ENCODE measurements at places on chromosomes 2 and 18.

GRCh38 chr2:108034843-108035242 lies 48.5 kb downstream of the SLC5A7 start:
- no peak for DNase-seq

DNA sequence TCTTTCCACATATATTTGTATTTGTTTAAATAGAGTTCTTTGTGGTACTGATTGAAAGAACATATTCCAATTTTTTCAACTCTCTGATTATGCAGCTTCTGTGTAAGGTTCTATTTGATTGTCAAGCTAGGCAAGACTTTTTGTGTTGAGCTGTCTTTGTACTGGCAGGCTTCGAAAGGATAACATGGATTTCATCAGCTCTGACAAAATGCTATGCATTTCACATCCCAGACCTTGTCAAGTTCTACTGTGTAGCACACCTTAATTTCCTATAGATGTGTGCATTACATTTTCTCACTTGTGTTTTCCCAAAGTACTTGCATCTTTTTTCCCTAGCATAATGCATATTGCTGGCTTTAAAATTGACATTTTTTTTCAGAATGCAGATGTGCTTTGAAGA lies 555.0 kb upstream of the GYPC start:
- no peak for DNase-seq

DNA sequence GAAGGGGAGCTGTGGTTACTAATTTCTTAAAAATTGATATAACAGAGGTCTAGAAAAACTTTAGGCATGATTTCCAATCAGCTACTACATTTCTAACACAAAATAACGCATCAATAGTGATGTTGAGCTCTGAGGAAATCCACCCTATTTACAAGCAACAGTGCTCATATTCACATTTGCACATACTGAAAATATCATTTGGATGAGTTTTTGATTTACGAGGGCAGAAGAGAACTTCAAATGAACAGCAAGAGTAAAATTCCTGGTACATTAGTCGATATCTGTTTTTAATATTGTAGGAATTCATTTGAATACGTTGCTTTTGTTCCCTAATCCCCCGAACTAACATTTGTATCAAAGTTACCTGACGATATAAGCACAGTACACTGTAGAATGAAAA lies 761.0 kb upstream of the POU3F3 start:
- DNase-seq, result no peak

DNA sequence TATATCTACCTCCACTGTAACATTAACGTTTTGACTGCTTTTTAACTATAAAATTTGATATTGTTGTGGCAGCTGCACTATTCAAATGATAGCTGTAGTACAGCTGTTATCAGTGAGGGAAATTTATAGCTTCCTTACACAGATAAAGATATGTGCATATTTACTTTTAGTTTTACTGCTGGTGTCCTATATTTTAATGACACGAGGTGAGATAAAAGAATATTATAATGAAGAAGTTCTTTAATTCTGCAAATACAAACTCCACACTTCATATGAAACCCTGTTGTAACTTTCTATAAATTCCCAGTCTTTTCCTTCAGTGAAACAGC lies 427.8 kb upstream of the ZEB2 start:
- DNase-seq, result no peak

DNA sequence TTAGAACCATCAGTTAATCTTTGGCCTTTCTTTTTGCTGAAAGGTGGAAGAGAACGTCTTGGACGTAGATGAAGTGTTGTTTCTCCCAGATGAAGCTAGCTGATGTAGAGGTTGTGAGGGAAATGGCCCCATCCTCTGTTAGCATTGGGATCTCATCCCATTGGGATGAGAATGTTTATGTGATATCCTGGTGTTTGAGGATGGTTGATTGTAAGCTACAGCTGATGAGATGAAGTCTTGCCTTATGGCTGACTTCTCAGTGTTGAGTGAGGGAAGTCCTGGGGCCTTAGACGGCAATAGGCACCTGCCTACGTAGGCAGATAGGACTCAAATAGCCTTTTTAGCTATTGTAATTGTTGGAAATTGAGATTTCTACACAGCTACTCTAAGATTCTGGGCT lies 211.3 kb downstream of the MYCN start:
- DNase-seq, result no peak

DNA sequence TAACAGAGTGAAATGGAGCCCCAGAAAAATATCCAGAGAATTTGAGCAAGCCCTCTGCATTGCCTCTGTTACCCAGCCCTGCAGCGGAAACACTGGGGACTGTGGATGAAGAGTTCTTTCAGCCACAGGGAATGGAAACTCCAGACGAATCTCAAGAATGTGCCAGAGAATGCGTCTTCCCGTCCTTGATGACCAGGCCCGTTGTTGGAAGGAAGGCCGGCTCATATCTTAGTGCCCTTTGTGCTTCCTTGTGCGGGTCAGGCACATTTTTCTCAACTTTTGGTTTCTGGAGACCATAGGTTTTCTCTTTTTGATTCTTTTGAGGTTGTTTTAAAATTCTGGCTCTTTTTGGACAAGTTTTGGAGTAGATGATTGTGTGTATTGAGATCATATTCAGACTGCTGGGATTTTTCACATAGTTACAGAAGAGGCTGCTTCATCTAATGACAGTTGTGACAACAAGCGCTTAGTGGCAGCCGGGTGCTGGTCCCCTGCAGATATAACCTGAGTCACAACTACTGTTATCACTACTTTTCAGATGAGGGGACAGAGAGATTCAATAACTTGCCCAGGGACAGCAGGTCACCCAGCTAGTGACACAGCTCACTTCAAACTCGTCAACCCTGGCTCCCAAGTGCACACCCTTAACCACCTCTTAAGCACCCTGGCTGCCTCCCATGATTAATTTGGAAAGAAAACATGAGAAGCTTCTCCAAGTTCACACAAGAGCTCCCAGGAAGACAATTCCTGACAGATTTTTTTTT lies 15.7 kb downstream of the MAL start:
- no peak for DNase-seq

DNA sequence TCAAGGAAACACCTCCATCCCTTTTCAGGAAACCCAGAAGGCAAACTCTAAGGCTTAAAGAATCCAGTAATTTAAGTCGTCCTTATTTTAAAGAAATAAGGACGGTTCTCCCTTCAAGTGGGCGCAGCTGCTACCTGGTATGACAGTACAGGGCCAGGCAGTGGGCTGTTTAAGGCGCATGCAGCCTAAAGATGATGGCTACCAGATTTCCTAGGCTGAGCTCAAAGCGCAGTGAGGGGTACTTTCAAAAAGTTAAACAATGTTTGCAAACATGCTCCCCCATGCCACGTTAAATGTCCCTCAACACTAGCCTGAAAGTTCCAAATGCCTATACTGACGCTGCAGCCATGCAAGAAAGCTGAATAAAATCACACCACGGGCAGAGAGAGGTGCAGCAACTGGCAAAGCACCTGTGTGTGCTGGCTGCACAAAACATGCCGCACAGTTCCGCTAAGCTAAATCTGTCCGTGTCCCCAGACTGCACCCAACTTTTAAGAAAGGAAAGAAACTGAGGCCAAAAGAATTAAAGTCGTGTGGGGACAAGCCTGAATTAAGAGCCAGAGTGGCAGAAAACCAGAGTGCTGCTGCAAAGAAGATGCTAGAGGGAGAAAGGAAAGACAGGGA lies 583 bp downstream of the HIBCH start:
- DNase-seq, result no peak

- no peak for DNase-seq
These were observed 1135.1 kb upstream of the CRIM1 start for GRCh38 chr2:35220461-35220860.

GRCh38 chr2:217478831-217479455 lies 523.9 kb downstream of the TNS1 start:
- peak; percentile 40 for DNase-seq

- peak; percentile 86 for DNase-seq
These were observed 21.0 kb downstream of the INPP4A start for GRCh38 chr2:98465456-98466226.

DNA sequence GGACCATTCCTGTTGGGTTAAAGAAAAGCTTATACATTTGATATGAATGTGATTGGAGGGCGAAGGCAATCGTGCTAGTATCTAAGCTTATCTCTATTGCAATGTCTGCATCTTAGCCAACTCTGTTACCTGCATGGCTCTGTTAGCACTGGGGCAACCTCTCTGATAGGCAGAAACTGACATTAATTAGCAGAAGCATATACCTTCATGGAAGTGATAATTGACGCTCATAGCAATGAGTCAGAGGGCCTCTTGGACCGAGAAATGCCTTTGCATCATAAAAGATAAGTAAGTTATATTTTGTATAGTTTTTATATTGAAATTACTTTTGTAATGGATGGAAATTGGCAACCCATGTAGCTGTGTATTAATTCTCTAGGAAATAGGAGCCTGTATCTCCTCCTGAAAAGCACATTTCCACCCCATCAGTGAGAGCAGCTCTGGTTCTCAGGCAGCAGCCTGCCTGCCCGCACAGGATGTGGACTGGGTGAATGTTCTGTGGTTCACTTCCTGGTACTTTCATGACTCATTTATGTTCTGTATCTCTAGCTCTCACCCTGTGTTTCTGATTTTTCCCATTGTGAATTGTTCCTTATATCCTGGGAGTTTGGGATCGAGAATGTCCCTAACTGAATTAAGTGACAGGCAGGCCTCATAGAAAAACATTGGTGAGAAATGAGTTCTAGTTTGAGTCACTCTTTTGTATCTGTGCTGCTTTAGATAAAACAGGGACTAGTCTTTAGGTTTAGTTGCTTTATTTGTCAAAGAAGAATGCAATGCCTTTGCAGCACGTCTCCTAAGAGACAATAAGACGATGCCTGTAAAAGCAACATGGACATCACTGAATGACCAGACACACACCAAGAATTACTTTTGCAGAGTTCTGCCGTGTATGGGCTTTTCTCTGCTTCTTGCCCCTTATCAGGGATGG lies 344.9 kb downstream of the DCDC2C start:
- DNase-seq, result no peak

DNA sequence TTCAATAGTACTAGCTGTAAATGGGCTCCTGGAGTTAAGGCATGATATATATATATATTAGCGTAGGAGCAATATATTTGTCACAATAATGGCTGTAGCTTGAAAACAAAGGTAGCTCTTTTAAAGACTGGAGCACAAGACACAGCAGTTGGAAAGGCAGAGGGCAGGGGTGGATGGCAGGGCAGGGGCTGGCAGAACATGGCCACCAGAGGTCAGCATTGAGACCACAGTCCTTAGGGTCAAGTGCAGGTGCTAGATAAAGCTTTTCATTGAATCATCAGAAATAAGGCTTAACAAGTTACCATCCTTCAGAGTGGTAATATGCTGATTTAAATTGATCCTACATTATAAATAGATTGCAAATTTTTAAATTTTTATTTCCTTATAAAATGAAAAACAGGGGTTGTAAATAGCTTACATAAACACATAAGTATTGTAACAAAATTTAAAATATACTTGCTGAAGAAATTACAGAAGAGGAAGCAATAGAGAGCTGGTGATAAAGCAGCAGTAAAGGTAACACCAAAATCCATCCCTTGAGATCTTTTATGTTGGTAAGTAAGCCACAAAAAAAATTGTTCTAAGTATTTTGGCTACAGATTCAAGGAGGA lies 161.2 kb upstream of the PIEZO2 start:
- DNase-seq, result no peak

DNA sequence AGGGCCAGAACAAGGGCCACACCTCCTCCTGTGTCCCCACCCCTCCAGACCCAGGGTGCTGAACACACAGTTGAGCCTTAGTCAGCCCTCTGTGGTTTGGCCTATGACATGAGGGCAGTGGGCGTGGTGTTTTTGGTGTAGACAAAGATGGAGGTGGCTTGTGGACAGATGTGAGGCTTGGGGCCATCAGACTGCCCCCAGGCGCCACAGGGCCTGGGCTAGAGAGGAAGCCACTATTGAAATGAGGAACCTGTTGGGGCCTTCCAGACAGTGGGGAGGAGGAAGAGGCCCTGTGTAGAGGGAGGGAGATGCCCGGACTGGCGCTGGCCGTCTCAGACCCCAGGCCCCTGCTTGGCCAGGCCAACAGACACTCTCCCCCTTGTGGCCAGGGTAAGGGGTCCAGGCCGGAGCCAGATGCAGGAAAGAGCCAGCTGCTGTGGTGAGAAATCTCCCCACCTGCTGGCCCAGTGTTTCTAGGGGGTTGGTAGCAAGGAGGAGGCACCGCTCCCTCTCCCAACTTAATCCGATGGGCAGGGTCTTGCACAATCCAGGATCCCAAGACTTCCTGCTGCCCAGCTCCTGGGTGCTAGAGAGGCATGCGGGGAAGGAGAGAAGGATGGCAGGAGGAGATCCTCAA lies 53.8 kb downstream of the SMAD7 start:
- DNase-seq, result no peak

GRCh38 chr2:145764631-145765030 lies 1244.7 kb upstream of the ZEB2 start:
- DNase-seq, result no peak

- DNase-seq, result no peak
These were observed 68.3 kb upstream of the SESTD1 start for GRCh38 chr2:179332903-179333302.

GRCh38 chr2:18066066-18066465 lies 187.6 kb downstream of the KCNS3 start:
- DNase-seq, result no peak

- no peak for DNase-seq
These were observed 26.0 kb upstream of the EFEMP1 start for GRCh38 chr2:55949613-55950012.

- no peak for DNase-seq
These were observed 98.2 kb upstream of the LCLAT1 start for GRCh38 chr2:30348825-30349224.

GRCh38 chr2:36886664-36887063 lies 79.7 kb downstream of the STRN start:
- DNase-seq, result no peak

GRCh38 chr2:136143603-136144451 lies 25.9 kb upstream of the CXCR4 start:
- no peak for DNase-seq

DNA sequence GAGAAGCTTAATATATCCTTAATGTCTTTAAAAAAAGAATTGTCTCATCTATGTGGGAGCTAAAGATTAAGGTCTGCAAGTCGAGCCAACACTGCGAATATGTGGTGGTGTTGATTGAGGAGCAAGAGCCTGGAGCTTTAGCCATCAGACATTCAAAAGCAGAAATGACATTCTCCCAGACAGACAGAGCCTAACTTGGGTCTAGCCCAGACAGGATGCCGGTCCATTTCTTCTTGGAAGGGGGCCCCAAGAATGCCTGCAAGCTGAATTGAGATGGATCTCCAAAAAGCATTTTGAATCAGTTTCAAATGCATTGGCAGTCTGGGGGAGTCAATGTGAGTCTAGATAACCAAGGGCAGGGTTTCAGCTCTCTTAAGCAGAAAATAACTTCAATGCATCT lies 30.1 kb upstream of the EML4 start:
- DNase-seq, result no peak

DNA sequence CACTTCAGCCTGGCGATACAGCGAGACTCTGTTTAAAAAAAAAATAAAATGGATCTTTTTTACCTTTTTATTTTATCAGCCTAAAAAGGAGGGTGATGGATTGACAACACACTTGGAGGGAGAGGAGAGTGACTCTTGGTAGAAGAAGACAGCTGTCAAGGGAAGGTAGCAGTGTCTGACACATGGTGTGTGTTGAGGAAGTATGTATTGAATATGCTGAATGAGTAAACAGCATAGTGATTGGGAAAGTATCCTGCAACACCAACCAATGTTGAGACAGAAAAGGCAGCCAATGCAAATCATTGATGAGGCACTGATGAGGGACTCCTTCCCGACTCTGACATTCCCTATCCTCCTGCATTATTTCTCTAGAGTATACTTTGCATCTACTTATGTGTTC lies 306.4 kb downstream of the LPIN1 start:
- DNase-seq, result no peak
